Activated naive CD4-positive, alpha-beta T cell (primary cell): ENCODE measurements at places on chromosomes 2 and 18.

DNA sequence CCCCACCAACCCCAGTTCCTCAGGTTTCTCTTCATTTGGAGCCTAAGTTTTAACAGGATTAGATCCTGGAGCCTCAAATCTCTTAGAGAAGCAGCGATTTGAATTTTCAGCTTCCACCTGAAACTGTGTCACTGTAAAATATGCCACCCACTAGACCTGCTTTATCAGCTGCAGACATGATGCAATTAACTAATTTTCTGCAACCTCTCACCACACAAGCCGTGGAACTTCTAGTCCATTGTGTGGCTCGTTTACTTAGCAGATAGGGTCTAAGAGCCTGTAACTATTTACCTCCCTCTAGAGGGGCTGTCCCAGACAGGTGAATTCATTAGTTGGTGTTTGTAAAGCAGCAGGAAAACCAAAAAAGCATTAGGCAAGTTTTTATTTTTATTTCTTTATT, 31.6 kb upstream of the FZD5 start:
- DNase-seq, result no peak

DNA sequence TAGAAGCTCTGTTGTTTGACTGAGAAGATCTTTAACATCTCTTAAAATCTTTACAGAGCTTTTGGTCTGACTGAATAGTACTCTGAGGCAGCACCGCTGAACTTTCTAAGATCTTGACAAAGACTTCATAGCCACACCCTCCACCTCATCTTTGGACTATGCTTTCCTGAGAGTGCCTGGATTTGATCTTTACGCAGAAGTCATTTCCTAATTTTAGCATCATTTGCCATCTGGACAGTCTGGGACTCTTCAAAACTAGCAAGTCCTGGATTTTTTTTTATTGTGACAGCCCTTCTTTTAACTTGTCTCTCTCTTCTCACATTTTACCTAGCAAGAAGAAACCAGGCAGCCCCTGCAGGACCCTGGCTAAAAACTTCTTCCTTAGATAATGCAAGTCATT, 188.8 kb downstream of the CTIF start:
- no peak for DNase-seq

DNA sequence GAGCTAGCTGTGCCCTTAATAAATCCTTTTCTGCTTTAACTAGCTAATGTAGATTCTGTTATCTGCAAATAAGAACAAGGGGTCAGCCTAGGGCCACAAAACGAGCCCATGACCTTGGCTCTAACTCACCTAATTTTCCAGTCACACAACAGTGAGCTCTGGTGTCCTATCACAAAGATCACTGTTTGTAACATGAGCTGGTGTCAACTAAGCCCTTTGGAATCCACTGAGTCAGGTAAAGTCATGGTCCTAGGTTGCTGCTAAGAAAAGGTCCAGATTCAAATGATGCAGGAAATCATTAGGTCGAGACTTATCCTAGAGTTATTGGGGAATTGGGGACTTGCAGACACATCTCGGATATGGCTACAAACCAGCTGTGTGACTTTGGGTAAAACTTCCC, 49.9 kb downstream of the ST8SIA5 start:
- DNase-seq, result no peak

- no peak for DNase-seq
Measured at GRCh38 chr2:210190345-210190744, 19.1 kb upstream of the KANSL1L start.

GRCh38 chr2:144659731-144660275, 139.9 kb upstream of the ZEB2 start:
- DNase-seq, result no peak

DNA sequence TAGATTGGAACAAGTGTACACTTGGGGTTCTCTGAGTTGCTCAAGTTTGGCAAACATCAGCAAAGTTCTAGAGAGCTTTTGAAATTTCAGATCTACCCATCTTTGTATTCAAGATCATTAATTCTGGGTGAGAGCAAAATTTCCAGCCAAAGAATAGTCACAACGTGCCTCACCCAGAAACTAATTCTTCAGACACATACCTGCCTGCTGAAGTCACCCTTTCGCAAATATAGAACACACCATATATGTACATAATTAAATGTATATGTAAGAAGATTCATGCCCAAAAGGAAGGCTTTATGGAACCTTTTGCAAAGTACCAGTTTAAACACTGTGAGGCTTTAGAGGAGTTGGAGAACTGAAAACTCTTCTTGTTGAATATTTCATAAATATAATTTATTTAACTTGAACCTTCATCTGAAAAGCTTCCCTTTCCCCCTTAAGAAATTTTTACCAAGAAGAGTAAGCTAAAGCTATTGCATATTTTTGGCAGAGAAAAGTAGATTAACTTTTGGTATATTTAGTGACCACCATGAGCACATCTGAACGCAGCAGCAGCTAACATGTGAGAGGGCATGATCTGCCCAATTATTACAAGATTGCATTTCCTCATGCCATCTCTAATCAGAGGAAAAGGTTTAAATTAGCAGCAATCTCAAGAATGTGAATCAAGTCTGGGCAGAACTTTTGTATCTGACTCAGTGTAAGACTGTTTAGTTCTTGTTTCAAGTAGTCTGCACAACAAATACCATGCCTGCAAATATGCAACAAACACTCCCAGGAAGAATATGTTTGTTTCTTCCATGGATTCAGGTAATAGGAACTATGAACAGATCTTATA, 8.2 kb downstream of the RND3 start:
- no peak for DNase-seq

- DNase-seq, result no peak
Measured at GRCh38 chr2:237660381-237660900, 33.1 kb downstream of the LRRFIP1 start.

GRCh38 chr2:8380566-8380965, 301.3 kb upstream of the ID2 start:
- no peak for DNase-seq

DNA sequence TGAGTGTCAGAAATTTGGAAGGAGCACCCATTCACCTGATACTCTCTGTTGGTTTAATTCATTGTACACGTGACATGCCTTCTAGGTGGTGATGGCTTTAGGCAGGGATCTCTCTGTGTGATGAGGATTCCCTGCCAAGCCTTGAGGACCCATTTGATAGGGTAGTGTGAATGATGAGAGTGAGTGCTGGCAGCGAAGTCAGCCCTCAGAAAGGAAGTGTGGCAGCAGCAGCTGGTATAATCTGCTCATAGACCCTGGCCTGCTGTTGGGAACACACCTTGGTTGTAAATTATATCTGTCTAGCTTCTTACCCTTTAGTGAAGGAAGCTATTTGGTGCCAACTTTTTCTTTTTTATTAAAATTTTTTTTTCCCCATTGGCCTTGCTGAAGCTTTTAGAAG, 164.5 kb downstream of the HAUS1 start:
- DNase-seq, result no peak

GRCh38 chr2:118968042-118968441, 26.0 kb downstream of the MARCO start:
- DNase-seq, result no peak

DNA sequence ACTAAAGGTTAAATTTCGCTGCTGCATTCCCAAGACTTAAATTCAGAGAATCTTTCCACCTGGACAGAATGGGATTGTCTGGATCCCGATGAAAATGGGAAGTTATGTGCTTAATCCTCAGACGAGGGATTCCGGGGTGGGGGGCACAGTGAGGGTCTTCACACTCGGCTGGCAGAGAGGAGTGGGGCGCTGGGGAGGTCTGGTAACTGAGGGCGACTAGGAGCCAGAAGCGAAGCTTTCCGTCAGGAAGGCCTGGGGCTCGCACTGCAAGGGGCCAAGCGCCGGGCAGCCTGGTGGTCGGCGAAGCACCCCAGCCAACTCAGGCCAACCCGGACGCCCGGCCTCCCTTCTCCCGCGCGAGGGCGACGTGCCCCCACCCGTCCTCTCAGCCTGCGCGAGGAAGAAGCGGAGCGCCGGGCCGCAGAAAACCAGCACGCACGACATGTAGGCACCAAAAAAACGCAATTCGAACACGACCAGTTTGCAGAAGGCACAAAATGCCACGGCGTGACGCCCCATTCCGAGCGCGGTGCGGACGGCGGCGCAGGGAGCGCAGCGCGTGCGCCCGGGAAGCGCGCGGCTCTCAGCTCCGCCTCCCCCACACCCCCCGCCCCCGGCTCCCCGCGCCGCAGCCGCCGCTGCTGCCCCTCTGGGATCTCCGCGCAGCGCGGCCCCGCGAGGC, 188.1 kb downstream of the ZEB2 start:
- DNase-seq, result peak; percentile 42

DNA sequence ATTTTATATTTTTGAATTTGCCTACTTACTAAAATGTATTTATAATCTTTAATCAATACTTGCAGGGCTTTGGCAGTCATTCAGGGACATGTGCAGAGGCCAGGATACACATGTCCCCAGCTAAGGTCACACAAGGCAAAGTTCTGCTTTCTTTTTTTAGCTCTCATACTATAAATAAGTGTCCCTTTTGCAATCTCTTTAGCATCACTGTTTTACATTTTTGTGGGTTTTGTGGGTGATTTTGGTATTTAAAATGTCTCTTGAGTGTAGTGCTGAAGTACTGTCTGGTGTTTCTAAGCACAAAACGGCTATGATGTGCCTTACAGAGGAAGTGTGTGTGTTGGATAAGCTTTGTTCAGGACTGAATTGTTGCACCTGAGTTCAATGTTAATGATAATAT, 309.0 kb upstream of the GULP1 start:
- DNase-seq, result no peak

GRCh38 chr2:74740741-74741431, 86.8 kb downstream of the SEMA4F start:
- DNase-seq, result no peak

DNA sequence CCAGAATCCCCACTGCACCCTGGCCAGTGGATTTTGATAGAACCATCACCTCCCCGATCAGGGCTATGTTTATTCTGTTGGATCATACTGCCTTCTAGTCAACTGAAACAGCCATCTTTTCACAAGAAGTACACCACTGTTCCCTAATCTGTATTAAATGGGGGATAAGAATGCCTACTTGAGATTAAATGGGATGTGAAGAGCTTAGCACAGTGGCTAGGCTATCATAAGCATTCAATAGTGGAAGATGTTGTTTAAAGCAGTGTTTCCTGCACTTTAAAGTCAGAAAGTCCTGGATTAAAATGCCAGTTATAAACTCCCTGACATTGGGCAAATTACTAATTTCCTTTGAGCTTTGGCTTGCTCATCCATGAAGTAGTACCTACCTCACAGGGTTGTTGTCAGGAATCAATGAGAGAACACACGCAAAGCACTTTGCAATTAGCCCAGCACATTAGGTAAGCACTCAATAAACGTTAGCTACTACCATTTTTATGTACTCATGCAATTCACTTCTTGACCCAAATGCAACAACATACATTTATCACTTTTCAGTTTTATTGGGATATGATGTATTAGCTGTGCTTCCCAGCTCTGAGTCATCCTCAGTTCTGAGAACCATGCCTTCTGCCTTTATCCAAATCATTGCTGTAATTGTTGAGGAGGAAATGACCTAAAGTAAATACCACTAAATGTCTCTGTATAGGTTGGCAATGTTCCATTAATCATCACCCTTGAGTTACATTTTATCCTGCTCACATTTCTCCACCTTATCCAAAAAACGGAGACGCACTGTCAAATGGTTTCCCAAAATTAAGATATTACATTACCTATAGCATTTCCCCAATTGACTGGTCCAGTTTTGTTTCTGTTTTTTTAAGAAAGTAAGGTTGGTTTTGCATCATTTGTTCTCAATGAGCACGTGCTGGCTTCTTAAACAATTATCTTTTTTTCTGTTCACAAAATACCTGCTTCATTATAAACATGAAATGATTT, 2.1 kb downstream of the TMEM247 start:
- DNase-seq, result no peak

GRCh38 chr2:16609786-16610185, 55.8 kb downstream of the CYRIA start:
- no peak for DNase-seq

GRCh38 chr2:72956936-72957335, 39.6 kb downstream of the EMX1 start:
- DNase-seq, result no peak

DNA sequence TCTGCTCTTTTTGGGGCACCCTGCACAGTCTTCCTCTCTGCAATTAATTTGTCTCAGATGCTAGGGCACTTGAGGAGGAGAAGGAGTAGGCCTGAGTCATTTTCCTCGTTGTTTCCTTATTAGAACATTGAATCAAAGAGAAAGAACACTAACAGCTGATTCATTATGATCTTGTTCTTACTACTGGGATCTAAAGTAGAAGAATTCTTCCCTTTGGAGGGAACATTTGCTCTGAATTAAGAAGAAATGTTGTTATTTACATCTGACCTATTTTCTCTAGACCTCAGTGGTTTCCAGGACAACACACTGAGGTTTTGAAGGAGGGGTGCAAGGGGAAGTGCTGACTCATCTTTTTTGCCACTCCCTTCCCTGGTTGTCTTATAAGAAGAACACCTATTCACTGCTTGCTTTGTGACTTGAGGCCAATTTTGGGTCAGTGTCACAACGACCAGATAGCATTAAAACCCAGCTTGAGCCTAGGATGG, 24.3 kb upstream of the STAT1 start:
- no peak for DNase-seq

DNA sequence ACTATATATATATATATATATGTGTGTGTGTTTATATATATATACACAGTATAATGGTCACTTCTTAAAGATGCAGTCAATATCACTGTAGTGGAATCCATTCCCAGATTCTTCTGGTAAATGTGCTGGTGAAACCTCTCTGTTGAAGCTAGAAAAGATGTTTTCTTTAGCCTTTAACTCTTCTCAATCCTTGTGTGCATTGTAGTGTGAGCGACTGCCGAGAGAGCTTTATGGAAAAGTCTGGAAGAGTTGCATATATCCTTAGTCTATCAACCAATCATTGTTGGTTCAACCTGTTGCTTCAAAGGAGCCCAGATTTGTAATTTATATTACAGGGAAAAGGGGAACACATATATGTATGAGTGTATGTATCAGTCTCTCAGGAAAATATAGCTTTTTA, 27.7 kb downstream of the SLC66A3 start:
- no peak for DNase-seq

- no peak for DNase-seq
Measured at GRCh38 chr2:100054426-100054825, 88.0 kb downstream of the AFF3 start.

DNA sequence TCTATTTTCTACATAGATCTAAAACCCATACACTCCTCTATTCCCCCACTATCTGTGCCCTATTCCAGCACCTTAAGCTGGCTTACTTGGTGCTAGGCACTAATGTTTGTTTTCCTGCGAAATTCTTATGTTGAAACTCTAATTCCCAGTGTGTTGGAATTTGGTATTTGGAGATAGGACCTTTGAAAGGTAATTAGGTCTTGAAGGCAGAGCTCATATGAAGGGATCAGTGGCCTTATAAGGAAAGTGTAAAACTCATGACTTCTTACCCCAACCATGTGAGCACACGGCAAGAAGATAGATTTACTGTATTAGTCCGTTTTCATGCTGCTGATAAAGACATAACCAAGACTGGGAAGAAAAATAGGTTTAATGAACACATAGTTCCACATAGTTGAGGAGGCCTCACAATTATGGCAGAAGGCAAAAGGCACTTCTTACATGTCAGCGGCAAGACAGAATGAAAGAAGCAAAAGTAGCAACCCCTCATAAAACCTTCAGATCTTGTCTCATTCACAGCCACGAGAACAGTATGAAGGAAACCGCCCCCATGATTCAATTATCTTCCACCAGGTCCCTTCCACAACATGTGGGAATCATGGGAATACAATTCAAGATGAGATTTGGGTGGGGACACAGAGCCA, 10.5 kb upstream of the LRATD1 start:
- no peak for DNase-seq

GRCh38 chr18:30248056-30248455, 794.5 kb downstream of the DSC3 start:
- DNase-seq, result no peak

GRCh38 chr2:14936426-14936825, 303.9 kb downstream of the LRATD1 start:
- DNase-seq, result no peak
